Adipocyte (in vitro differentiated cells): ENCODE measurements at places on chromosomes 5 and 9.

DNA sequence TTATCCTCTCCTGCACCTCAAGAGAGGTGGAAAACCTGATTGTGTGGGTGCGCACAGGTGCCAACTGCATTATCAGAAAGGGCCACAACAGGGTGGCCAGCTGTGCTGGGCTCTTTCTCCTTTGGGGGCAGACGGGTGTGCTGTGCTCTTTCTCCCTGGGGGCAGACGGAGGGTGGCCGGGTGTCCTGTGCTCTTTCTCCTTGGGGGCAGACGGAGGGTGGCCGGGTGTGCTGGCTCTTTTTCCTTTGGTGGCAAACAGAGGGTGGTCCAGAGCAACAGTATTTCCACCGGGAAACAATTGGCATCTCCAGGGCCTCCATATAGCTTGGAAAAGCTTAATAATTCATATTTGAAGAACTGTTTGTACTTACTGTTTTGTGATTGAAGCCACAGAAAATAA, 6.8 kb downstream of the LMX1B start:
- DNase-seq = no peak

DNA sequence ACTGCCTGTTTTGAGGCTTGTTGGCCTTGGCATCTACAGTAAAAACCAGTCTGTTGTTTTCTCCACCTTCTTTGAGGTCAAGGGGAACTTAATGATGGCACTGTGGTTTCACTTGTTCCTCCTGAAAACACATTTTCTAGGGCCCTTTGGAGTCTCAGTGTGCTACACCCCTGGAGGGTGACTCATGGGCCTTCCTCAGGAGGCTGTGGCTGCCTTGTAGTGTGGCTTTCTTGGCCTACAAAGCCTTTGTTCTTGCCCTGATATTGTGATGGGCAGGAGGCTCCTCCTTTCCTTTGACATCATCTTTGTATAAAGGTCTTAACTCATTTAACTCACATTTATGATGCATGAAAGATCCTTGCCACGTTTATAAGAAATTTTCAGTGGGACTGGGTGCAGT, 56.3 kb upstream of the GPBP1 start:
- DNase-seq = no peak

GRCh38 chr9:98323831-98324135, 68.3 kb upstream of the TBC1D2 start:
- no peak for DNase-seq

DNA sequence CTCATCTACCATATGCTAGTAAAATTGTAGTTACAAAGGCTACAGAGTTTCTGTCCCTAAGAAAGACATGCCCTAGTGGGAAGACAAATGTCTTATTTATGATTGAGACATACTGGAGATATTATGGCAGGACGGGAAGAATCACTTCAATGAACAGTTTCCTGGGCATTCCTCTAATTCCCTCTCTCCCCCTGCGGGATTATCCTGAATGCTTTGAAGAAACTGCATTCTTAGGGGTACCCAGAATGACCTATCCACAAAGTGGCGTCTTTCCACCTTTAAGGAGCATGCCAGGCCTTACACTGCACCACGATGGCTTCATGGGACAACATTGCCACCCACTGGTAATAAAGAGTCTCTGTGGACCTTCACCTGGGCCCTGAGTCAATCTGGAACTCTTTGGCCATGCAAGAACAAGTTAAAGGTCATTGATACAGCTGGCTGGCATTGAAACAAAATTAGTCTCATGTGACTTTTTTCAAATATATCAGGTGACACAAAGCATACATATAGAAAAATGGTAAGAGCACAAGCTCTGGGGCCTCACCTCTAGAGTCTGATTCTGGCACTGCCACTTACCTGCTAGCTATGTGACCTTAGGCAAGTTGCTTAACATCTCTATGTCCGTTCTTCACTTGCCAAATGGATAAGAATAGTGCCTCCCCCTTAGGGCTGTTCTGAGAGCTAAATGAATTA, 32.0 kb downstream of the ANKRD55 start:
- peak; percentile 85 for DNase-seq

- peak; percentile 88 for DNase-seq
Measured at GRCh38 chr5:131671994-131672655, 37.1 kb upstream of the RAPGEF6 start.

GRCh38 chr5:99314721-99315120, 385.9 kb upstream of the CHD1 start:
- no peak for DNase-seq

DNA sequence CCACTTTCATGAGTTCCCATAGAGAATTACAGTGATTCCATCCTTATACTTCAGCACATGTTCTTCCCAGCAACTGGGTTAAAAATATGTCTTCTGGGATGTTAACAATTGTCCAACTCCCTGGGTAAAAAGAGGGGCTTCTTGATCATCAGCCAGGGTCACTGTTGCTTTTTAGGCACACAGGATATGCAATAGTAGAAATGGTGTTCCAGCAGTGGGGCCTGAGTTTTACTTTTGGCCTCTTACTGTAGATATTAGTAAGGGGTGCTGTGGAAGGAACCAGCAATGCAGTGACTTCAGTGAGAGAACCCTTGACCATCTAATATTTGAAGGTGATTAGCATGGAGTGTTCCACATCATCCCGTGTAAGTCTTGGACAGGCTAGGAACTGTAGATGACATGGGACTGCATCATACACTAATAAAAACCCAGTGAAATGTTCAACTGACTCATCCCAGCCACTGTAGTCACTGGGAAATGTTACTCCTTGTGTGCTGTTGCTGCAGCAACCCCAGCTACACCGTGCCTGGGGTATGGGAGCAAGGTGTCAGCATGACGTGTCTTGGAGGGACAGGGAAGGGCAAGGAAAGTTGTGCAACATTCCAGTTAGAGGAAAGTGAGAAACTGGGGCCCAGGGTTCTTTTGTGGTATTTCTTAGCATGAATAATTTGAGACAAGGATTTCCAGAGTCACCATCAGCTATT, 610.9 kb downstream of the RAB3C start:
- DNase-seq = peak; percentile 32

DNA sequence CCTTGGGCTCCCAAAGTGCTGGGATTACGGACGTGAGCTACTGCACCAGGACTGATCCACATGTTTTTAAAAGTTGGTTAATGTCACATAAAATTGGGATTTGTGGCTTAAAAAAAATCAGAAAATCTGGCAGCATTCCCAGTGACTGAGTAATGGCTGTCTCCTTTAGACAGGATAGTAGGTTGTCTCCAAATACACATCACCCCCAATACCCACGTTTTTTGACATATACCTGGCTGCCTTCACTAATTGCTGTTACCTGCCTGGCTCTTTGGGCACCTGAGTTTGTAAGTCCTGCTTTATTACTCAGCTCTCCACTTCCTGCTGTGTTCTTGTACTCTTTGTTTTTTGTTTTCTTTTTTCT, 84.8 kb downstream of the KDM4C start:
- peak; percentile 44 for DNase-seq

GRCh38 chr9:95088421-95089161, 228.9 kb downstream of the FANCC start:
- DNase-seq = peak; percentile 39

GRCh38 chr5:15529821-15530220, 29.8 kb downstream of the FBXL7 start:
- DNase-seq = peak; percentile 23

DNA sequence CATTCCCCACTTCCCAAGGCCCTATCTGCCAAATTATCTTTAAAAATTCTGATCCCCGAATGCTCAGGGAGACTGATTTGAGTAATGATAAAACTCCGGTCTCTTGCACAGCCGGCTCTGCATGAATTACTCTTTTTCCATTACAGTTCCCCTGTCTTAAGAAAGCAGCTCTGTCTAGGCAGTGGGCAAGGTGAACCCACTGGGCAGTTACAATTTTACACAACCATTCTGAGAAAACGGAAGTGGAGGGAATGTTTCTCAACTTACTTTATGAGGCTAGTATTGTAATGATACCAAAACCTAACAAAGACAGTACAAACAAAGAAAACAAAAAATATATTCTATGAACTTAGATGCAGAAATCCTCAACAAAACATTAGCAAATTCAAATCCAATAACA, 100.0 kb downstream of the MCTP1 start:
- no peak for DNase-seq
